Osteocyte (in vitro differentiated cells): ENCODE measurements at places on chromosomes 3 and 15.
A peak's percentile ranks its signal among the peaks of the same experiment; 100 is the strongest.

DNA sequence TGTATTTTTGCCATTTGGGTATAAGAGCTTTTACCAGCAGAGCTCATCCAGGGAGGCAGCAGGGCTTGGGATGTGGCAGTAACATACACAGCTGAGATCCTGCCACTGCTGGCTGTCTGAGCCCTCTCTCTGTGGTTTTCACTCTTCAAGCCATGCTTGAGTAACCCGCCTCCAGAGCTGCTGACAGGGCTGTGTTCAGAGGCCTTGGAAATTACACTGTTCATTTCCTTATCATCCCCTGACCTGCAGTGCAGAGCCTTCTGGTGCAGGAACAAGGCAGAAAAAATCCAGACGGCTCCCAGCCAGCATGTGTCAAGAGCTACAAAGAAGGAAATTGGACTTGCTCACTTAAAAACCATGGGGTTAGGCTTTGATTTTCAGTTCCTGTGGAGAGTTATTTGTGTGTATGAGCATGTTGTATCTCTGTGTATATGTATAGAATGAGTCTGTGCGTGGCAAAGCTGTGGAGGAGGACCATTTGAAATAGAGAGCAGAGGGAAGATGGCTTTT, 47.0 kb downstream of the ZNF609 start:
- no peak for DNase-seq

DNA sequence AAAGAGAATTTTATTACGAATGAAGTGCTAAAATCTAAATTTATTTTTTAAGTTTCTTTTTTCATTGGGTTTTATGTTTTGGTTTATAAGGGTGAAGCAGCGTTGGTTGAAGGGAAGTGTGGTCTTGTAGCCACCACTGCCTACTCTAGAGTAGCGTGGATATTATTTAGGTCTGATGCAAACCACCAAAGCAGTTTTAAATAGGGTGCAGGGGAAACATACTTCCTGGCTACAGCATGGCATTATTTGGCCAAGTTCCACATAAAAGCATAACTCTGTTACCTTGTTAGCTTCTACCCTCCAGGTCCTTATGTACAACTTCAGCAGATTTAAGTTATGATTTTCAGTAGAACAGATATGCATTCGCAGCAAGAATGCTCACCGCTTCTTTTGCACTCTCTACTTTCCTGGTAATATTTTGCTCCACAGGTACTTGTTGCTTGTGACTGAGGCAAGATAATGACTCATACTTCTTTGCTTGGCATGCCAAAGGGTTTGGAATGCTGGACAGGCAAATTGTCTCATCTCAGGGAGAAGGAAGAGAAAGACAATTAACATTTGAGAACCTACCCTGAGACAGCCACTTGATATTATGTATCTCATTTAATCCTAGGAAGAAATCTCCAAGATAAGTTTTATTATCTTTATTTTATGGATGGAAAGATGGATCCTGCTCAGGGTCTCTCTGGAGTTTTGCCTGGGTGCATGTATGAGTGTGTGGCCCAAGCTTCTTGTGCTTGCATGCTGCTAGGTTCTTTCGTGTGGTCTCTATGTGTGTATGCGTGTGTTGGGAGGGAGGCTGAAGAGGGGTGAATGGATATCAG, 5.4 kb downstream of the TGFBR2 start:
- DNase-seq: no peak

DNA sequence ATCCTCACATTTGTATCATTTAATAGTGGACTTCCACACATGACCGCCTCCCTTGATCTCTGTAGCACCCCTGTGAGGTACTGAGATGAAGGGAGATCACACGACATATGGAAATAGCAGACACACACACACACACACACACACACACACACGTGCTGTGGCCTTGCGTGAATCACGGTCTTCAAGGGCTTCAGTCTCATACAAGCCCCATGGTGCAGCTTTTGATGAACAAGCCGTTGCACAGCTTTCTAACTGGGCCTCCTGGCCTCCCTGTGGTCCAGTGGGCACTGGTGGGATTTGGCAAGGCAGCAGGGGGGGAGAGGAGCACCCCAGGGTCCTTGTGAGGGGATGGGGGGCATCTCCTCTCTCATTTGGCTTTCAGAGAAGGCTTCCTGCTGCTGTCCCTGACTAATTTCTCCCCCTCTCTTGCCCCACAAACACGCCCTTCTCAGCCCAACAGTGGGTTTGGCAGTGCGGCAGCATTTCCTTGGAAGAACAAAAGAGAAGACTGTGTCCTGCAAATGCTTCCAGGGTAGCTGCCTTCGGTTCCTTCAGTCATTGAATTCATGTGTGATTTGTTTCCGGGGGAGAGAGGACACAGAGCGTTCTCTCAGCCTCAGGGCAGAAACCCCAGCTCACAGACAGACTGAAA, 98.7 kb downstream of the SMAD6 start:
- no peak for DNase-seq

DNA sequence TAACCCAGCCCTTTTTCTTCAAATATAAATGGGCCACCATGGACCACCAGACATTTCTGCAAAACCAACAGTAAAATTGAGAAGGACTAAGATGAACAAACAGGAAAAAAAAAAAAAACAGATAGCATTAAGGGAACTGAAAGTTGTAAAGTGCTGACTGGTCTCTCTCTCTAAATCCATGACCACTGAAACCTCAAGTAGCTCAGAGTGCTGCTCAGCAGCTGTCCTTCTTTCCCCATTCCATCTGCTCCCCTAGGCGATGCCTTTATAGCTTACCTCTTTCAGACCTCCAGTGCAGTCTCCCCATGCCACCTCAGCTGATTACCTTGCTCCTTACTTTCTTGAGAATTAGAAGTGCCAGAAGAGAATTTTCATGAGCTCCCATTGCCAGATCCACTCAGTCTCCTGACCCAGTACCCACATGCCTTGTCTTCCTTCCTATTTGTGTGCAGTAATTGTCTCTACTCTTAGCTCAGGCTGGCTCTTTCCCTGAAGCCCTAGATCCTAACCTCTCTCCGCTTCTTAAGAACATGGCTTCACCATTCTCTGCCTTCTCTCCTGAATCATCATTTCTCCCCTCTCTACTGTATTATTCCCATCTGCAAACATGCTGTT, 23.9 kb upstream of the XIRP1 start:
- DNase-seq: no peak

- DNase-seq: no peak
These were observed 6.9 kb downstream of the NEK11 start for GRCh38 chr3:131033480-131034080.

GRCh38 chr3:5531741-5532290, 344.3 kb downstream of the EDEM1 start:
- DNase-seq: no peak

DNA sequence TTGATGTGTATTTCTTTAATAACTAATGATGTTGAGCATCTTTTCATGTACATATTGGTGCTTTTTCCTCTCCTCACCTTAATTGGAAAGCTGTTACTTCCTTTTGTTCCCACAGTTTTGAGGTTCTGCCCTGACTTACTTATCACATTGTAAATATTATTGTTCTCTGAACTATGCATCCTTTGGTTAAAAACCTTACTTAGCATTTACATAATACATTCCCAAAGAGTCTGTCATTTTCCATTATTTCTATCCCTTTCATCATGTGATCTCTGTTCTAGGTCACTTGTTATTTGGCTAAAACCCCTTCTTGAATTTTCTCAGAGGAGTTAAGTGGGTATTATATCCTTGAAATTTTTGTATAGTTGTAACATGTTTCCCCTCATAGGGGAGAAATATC, 33.0 kb downstream of the SLC12A6 start:
- DNase-seq: no peak

DNA sequence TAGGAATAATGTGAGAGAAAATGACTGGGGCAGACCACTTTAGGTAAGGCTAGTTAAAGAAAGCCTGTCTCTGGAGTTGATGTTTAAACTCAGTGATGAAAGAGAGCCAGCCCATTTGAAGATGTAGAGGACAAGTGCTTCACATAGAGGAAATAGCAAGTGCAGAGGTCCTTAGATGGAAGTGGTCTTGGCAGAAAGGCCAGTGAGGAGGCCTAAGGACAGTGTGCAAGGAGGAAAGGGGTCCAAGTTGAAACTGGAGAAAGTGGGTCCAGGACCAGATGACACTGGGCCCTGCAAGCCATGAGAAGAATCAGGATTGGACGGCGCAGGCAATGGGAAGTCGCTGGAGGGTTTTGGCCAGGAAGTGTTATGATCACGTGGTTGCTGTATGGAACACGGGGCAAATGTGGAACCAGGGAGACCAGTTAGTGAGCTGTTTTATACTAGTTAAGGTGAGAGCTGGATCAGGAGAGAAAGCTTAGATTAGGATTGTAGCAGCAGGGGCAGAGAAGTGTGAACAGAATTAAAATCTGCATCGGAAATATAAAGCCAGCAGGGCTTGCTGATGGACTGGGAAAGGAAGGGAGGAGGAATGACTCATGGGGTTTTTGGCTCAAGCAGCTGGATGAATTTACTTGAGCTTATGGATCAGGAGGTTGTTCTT, 48.0 kb upstream of the SCAANT1 start:
- no peak for DNase-seq

GRCh38 chr3:101865751-101866509, 16.6 kb downstream of the NFKBIZ start:
- DNase-seq: no peak

DNA sequence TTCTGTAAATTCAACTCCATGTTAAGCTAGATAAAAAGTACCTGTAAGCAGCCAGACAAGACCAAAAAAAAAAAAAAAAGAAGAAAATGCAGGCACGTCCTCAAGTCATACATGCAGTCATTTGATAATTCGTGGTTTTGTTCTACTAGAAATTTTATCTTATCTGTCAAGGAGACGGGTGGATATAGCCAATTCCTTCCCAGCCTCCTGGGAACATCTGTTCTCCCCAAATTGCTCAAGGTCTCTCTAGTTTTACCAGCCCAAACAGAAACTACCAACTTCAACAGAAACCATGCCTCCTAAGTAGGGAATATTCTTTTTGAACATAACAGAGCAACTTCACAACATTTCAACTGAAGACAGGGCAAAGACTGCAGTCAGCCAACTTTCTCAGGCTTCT, 19.5 kb downstream of the RYK start:
- no peak for DNase-seq

GRCh38 chr3:172787746-172788145, 37.2 kb downstream of the ECT2 start:
- DNase-seq: no peak

DNA sequence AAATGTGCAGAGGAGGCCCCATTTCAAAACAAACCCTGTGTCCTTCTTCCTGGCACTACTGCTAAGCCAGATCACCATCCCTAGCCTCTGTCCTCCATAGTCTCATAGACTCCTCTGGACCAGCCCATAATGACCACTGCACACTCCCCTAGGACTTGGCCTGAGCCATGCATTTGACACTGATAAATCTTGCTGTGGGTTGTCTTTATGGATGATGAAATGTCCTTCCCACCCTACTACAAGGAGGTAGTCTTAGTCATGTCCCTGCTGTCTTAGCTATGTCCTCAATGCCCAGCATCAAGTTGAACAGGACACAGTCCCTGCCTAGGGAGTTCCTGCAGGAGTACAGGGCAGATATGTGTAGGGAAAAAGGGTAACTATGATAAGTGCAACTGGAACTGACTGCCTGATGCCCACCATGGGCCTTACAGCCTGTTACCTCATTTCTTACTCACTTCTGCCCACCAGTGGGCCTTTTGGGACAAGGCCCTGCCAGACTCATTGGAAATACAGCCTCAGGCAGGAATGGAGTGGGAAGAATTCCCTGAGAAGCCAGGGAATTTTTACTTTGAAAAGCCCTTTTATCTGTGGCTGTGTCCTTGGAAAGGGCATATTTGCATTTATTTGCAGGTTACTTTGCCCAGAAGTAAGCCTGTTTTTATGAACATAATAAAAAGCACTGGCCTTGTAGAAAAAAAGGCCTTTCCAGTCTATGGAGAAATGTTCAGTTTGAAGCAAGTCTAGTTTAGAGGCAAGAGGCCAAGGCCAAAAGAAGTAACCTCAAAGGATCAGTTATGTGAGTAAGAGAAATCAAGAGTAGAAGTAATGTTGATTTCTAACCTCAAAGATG, 199.6 kb upstream of the EIF1B start:
- no peak for DNase-seq

- DNase-seq: no peak
These were observed 59.3 kb upstream of the LMOD3 start for GRCh38 chr3:69181592-69182211.

- no peak for DNase-seq
These were observed 60.4 kb upstream of the LRRC3B start for GRCh38 chr3:26562021-26562768.

DNA sequence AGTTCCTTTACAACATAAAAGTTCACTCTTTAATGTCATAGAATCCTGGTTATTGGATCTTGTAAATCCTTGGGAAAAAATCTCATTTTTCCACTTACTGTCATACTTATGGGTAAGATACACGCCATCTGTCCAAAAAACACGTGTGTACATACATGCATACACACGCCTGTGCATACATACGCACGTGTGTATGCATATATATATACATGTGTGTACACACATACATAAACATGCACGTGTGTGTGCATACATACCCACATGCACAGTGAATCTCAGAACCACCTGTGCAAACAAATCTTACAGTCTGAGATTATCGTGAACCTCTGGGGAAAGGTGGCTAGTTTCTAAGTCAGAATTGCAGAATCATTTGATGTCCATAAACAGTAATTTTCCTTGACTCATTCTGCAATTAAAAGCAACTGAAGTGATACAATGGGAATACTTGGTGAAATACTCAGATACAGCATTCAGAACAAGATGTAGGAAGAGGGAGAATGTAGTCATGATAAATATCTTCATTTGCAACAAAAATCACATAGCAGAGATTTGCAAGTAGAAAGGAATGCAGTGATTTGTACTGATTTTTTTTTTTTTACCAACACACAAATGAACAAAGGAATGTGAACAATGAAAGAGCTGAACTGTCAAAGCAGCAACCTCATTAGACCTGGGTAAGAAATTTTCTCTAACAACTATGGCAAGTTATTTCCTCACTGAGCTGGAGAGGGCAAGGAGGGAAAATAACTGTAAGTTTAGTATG, 160.6 kb upstream of the POU1F1 start:
- no peak for DNase-seq

GRCh38 chr3:183503746-183504145, 51.8 kb downstream of the KLHL6 start:
- DNase-seq: no peak

GRCh38 chr15:48402427-48403177, 71.4 kb downstream of the DUT start:
- no peak for DNase-seq

GRCh38 chr3:180329187-180329586, 272.8 kb upstream of the TTC14 start:
- no peak for DNase-seq

DNA sequence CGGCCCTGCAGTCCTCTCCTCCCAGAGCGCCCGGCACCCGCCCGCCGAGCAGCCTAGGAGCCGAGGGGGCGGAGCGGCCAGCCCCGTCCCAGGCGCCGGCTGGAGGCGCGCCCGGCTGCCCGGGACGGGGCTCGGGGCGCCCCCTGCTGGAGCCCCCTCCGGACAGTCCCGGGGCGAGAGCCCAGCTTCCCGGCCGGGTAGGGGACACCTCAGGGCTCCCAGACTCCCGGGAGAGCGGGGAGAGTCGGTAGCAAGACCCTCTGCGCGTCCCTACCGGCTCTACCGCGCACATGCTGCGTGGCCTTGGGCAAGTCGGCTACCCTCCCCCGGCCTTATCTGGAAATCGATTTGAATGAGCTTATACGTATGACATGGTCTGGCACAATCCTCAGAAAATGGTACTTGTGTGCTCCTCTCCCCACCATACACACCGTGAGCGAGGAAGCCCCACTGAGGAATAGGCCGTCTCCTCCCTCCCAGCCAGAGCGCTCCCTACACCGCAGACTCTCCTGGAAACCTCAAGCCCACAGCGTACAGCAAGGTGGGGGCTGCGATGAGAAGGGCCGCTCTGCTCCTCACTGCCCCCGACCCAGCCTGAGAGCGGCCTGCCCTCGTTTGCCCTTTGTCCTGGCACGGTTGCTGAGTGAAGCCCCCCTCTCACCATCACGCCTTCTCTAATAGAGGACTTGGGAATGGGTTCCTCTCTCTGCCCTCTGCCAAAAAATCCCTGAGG, at the start of gene DAPK2:
DAPK2 (minus strand) TSS at position 65 of the 733 bp plus-strand sequence. CDS start 6,224 bp downstream, outside the sequence.
- peak; percentile 93 for DNase-seq
